ENCODE measurements at places on chromosomes 1 and 21.

DNA sequence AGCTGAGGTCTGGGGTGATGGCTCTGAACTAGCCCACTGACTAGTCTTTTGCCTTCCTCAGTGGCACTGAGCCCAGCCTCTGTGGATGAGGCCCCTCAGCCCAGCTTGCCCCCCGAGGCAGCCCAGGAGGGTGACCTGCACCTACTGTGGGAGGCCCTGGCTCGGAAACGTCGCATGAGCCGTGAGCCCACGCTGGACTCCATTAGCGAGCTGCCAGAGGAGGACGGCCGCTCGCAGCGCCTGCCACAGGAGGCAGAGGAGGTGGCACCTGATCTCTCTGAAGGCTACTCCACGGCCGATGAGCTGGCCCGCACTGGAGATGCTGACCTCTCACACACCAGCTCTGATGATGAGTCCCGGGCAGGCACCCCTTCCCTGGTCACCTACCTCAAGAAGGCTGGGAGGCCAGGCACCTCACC, 87.8 kb downstream of the TRIM11 start:
- peak; percentile 5 for DNase-seq
- H3K36me3 ChIP-seq, result no peaks in the 10 kb centered on the region
- H3K27me3 ChIP-seq, result no peaks in the 10 kb centered on the region
- H3K4me1 ChIP-seq, result no peaks in the 10 kb centered on the region

GRCh38 chr1:245952383-245953026, 554.6 kb downstream of the SMYD3 start:
- no peaks in the 10 kb centered on the region for H3K27me3 ChIP-seq
- peak overlapping the region; percentile 21 for H3K4me3 ChIP-seq
- no peak overlapping the region for H3K27ac ChIP-seq

GRCh38 chr1:32349211-32349708, 13.0 kb downstream of the FAM229A start:
- no peak for DNase-seq
- H3K4me3 ChIP-seq, result peak overlapping the region; percentile 52
- no peaks in the 10 kb centered on the region for H3K27me3 ChIP-seq
- H3K4me1 ChIP-seq, result peaks cover 53% of the 10 kb centered on the region

- H3K4me1 ChIP-seq, result peaks cover 13% of the 10 kb centered on the region
- no peak overlapping the region for H3K4me3 ChIP-seq
- H3K36me3 ChIP-seq, result peaks cover 4% of the 10 kb centered on the region
- H3K27ac ChIP-seq, result no peak overlapping the region
- DNase-seq, result no peak
Measured at GRCh38 chr1:30856260-30856790, 52.2 kb downstream of the SDC3 start.

GRCh38 chr21:15895142-15896106, 165.6 kb downstream of the USP25 start:
- no peaks in the 10 kb centered on the region for H3K4me1 ChIP-seq
- no peak overlapping the region for H3K4me3 ChIP-seq
- no peak for DNase-seq
- no peaks in the 10 kb centered on the region for H3K27me3 ChIP-seq

- DNase-seq, result no peak
- H3K27me3 ChIP-seq, result peaks cover 7% of the 10 kb centered on the region
- H3K27ac ChIP-seq, result no peak overlapping the region
- H3K4me3 ChIP-seq, result no peak overlapping the region
Measured at GRCh38 chr1:201759194-201759815, 69.7 kb upstream of the IPO9 start.

DNA sequence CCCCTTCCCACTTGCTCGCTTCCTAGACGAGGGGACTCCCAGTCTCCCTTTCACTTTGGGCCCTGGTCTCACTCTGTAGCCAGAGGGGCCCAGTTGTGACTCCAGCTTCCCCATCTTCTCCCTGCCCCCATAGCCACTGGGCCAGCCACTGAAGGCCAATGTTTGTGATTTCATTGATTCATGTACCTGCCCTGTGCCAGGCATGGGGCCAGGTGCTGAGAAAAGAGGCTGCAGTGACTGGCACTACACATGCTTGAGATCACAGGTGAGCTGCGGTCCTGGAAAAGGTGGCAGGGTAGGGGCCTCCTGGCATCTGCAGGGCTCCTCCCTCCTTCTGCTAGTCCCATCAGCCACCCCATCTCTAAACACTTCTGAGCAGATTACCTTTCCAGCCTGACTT, 345.3 kb upstream of the VAMP3 start:
- H3K27me3 ChIP-seq, result peaks cover 14% of the 10 kb centered on the region
- no peaks in the 10 kb centered on the region for H3K36me3 ChIP-seq
- H3K27ac ChIP-seq, result no peak overlapping the region
- H3K4me1 ChIP-seq, result no peaks in the 10 kb centered on the region
- no peak for DNase-seq
- no peak overlapping the region for H3K4me3 ChIP-seq

- DNase-seq, result peak; percentile 22
- H3K27me3 ChIP-seq, result peaks cover 44% of the 10 kb centered on the region
- peak overlapping the region; percentile 88 for H3K4me3 ChIP-seq
- H3K4me1 ChIP-seq, result peaks cover 5% of the 10 kb centered on the region
Measured at GRCh38 chr1:26225033-26225831, 8.8 kb upstream of the CEP85 start.
